ENCODE measurements at places on chromosomes 5 and 9. TPM values are rescaled to one million over a fixed set of nuclear protein-coding genes. Genes with fewer than 3 reads are reported as not detected.

PPP1R26 gene
- 17.3 TPM for total RNA-seq

SPAAR gene
- total RNA-seq = 0.09 TPM

MLANA gene
- total RNA-seq = not detected

EGFL7 gene
- total RNA-seq = 38.6 TPM

ADAMTS19 gene
- total RNA-seq = not detected

SEMA5A gene
- under 0.01 TPM for total RNA-seq

TEX48 gene
- total RNA-seq = not detected

CDC42SE2 gene
- 33.3 TPM for total RNA-seq

RANBP6 gene
- total RNA-seq = 15.7 TPM

C5orf52 gene
- total RNA-seq = not detected

GNA14 gene
- total RNA-seq = 0.05 TPM

SPATA31A3 gene
- not detected for total RNA-seq

ST8SIA4 gene
- total RNA-seq = 0.29 TPM

PITX1 gene
- 30.9 TPM for total RNA-seq

ANAPC2 gene
- total RNA-seq = 34.6 TPM

COL15A1 gene
- total RNA-seq = 0.57 TPM

DMGDH gene
- not detected for total RNA-seq

PCDHGA10 gene
- total RNA-seq = not detected

PDGFRB gene
- total RNA-seq = 0.80 TPM

MCTP1 gene
- total RNA-seq = 9.5 TPM

NRG2 gene
- total RNA-seq = 2.5 TPM

BAAT gene
- 0.31 TPM for total RNA-seq

FPGS gene
- 54.0 TPM for total RNA-seq

IL12B gene
- total RNA-seq = 0.07 TPM

C5orf47 gene
- total RNA-seq = 0.07 TPM

PCDHB3 gene
- total RNA-seq = 0.02 TPM

MSMP gene
- 0.15 TPM for total RNA-seq

MYMK gene
- not detected for total RNA-seq

DDX4 gene
- not detected for total RNA-seq

CHSY3 gene
- total RNA-seq = 0.07 TPM

CAMK4 gene
- total RNA-seq = 0.07 TPM

ADGRD2 gene
- 0.03 TPM for total RNA-seq

PCDHB7 gene
- total RNA-seq = 0.03 TPM

OR2K2 gene
- total RNA-seq = not detected

FAM78A gene
- total RNA-seq = 0.28 TPM

APBA1 gene
- total RNA-seq = 0.28 TPM

MCC gene
- total RNA-seq = 0.16 TPM
